CD4-positive, alpha-beta T cell (primary cell): ENCODE measurements at places on chromosomes 3 and 15. TPM values are rescaled to one million over a fixed set of nuclear protein-coding genes. Genes with fewer than 3 reads are reported as not detected.
A peak's percentile ranks its signal among the peaks of the same experiment; 100 is the strongest.

DNA sequence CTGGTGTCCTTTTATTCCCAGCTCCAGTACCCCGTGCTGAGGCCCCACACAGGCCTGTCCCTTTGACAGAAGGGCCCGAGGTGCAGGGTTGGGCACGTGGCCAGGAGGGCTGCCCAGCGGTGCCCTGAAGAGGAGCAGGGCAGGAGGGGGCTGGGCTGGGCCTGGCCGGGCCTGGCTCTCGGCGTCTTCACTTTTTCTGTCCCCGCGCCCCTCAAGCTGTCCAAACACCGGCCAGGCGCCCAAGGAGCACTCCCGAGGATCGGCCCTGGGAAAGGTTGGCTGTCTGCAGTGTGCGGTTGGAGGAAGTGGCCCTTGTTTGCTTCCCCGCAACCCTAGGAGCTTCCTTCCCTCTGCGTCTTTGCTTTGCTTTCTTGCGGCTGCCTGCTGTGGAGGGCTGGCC is 84.1 kb downstream of the WNT7A start:
- no peak for DNase-seq

- no peak for DNase-seq
These were observed 46.8 kb downstream of the NME9 start for GRCh38 chr3:138282836-138283235.

DNA sequence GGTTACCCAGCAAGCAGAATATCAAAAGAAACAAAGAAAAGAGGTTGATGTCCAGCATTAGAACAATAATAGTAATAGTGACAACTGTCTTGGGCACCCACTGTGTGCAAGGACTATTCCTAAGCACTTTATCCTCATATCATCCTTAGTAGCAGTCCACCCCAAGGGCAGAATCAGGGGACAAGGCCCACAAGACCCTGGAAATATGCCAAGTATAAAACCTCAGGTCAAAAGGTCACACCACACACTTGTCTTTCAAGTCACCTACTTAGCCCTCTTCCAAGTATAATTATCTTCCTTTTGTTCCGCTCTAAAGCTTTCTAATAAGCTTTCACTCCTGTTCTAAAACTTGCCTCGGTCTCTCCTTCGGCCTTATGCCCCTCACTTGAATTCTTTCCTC is 124.0 kb upstream of the STT3B start:
- no peak for DNase-seq

DNA sequence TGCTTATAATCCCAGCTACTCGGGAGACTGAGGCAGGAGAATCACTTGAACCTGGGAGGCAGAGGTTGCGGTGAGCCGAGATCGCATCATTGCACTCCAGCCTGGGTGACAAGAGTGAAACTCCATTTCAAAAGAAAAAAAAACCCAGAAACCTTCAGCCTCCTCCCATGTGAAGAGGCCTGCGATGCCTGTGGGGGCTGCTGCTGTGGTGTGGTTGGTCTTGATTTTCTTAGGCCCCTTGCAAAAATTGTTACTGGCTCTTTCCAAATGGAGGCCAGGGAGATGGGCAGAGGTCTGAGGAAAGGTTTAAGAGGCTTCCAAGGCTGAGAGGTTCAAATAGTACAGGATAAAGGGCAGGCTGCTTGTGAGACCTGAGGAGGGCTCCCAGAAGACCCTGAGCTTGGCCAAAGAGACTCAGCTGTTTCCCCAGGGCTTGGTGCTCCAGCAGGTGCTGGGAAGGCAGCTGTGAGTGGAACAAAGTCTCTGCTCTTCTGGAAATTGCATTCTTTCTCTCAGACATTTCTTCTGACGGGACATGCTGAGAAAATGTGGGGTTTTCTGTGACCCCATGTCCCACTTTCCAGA is 18.4 kb downstream of the GCSAM start:
- DNase-seq, result no peak

DNA sequence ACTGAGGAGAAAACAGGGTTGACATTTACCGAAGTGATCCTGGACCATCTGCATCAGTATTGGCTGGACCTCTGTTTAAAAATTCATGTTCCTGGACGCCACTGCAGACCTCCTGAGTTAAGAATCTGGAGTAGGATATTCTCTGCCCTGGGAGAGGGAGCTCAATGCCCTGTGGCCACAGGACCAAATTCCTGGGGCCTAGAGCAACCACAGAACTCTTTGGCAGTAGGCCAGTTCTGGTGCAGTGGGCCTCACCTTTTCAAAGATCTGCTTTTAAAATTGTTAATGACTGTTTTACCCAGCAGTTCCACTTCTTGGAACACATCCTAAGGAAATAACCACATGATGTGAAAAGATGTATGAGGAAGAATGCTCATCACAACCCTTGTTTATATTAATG is 133.3 kb upstream of the ADPGK start:
- DNase-seq, result no peak

GRCh38 chr15:66023311-66023972 is 154.2 kb downstream of the RAB11A start:
- no peak for DNase-seq

DNA sequence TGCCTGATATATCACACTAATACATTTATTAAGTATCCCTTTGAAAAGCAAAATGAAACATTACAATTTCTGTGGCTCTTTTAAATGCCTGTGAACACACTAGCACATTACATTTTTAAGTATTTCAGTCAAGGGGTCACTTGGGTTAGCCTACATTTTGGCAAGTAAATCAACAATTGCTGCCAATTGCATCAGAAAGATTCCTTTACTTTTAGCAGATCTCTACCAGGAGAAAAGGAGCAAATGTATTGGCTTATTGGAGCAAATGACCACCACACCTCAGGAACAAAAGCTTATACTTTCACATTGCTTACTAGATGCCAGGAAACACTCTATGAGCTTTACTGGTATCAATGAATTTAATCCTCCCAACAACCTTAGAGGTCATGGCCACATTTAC is 947.1 kb downstream of the FHIT start:
- DNase-seq, result no peak

DNA sequence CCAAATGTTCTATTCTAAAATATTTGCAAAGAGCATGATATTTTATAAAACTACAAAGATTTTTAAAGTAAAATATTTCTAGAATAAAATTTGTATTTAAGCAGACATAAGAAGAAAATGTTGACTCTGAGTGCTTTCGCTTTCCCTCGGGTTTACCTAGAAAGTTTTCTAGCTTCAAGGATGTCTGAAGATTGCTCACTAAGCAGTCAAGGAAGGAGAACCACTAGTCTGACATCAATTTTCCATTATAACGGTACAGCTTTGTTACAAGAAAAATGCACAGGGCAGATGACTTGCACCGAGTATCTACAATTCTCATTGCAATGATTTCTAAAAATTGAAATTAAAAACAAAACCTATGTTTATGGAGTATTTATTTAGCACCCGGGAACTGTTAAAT is 14.2 kb downstream of the GPR15 start:
- DNase-seq, result no peak

GRCh38 chr3:53056442-53056841 is 10.6 kb upstream of the SFMBT1 start:
- DNase-seq, result no peak

- no peak for DNase-seq
These were observed 8.4 kb downstream of the RAB6B start for GRCh38 chr3:133887074-133887802.

- peak; percentile 20 for DNase-seq
These were observed at the start of gene SPTSSB for GRCh38 chr3:161371441-161372320. Gene SPTSSB (minus strand): TSS chr3:161371517. CDS start chr3:161346323, 25,194 bp downstream.

DNA sequence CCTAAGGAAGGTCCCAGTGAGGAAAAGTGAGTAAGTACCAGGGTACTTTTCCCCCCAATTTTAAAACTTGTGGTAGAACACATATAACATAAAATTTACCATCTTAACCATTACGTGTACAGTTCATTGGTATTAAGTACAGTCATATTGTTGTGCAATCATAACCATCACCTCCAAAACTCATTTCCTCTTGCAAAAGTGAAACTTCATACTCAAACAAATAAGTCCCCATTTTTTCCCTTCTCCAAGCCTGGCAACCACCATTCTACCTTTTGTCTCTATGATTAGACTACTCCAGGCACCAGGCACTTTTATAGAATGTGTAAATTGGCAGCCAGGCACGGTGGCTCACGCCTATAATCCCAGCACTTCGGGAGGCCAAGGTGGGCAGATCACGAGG is 12.2 kb downstream of the PRC1 start:
- DNase-seq, result no peak

GRCh38 chr3:53493963-53494791 is at the start of gene CACNA1D:
Gene CACNA1D (plus strand): TSS chr3:53494611. CDS start chr3:53495167, 556 bp downstream.
- no peak for DNase-seq

- no peak for DNase-seq
These were observed 57.8 kb downstream of the HACD2 start for GRCh38 chr3:123527046-123527445.

GRCh38 chr3:128411574-128412064 is 55.1 kb downstream of the DNAJB8 start:
- DNase-seq, result no peak

GRCh38 chr15:82530606-82531379 is 9.5 kb downstream of the RPS17 start:
- DNase-seq, result peak; percentile 66

- DNase-seq, result no peak
These were observed 121.6 kb upstream of the EIF1B start for GRCh38 chr3:40187945-40188344.

DNA sequence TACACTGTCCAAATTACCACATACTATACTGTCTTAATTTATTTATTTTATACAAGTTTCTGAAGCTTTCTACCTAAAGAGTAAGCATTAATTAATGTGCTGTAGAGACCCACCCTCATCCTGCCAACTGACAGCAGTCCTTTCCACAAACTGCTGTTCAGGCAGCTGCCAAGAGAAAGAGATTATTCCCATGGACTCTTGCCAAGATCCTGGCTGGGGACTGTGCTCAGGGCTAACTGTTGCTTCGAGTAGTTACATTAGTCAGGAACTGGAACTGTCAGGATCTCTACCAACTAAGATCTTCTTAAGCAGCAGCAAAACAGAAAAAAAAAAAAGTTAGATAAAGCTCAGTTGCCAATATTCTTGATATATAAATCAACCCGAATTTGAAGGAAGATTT is 398.8 kb downstream of the MECOM start:
- no peak for DNase-seq

DNA sequence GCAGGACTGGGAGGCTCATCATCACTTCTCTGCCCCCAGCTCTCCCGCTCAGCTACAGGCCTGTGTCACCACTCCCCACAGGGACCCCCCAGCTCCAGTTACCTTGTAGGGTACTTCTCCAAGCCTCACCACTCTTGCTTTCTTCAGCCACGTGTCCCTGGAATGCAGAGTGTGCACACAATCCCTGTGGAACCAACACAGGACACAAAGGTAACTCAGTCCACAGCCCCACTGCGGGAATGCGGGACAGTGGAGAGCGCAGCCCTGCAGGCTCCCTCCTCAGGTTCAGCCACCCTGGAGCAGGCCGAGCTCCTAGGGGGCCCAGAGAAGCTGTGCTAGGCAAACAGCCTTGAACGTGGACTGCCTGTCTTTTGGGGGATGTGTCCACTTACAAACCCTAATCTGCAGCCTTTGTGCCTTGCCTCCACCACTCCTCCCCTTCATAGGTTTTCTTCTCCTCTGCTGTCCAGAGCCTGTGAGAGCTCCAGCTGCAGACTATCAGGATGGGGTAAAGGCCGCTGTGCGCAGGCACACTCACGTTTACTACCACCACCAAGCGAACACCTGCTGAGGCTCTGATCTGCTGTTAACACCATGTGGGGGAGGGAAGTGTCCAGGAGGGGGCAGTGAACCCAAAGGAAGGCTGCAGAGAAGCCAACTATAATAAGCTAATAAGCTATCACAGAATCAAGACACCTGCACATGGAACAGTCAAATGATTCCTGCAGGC is 26.0 kb downstream of the XPC start:
- no peak for DNase-seq

DNA sequence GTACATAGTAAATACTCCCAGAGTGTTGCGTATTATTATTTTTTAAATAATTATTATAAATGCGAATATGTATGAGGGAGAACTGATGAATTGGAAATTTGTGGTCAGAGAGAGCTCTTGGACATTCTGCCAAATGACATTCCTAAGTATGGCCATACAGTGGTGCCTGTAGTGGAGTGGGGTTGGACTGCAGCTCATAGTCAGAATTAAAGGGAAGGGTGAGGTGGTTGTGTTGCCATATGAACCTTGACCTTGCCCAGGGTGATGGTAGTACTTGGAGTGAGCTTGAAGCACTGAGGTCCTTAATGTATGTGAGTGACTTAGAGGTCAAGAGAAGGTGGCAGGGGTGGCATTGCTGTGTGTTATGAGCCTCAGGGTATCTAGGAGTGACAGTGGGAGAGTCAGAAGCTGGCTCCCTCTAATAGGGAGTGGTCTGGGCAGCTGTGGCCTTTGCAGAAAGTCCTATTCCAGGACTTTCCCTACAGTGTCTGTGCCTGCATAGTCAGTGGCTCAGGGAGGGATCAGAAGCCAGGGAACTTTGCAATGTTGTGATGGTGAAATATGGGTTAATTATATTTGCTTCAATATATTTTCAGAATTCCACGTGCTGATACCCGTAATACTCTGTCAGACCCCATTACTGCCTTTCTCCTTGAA is 26.2 kb downstream of the PDE8A start:
- DNase-seq, result no peak

GRCh38 chr15:69395991-69396390 is 18.2 kb upstream of the KIF23 start:
- DNase-seq, result no peak

GRCh38 chr3:15345066-15345607 is 12.8 kb upstream of the SH3BP5 start:
- DNase-seq, result no peak

The IL17RB gene
- 0.36 TPM for total RNA-seq

The C3orf49 gene
- not detected for total RNA-seq

The PLA1A gene
- total RNA-seq, result not detected

The ANKUB1 gene
- not detected for total RNA-seq

The AMT gene
- 12.7 TPM for total RNA-seq

The ZNF80 gene
- 0.16 TPM for total RNA-seq

The ACP3 gene
- total RNA-seq, result not detected
